ENCODE measurements at places on chromosomes 1 and 21.

- no peak for DNase-seq
Measured at GRCh38 chr1:69898403-69898947, 306.9 kb downstream of the LRRC40 start.

GRCh38 chr21:40052276-40052675 is 185.0 kb downstream of the PCP4 start:
- no peak for DNase-seq

DNA sequence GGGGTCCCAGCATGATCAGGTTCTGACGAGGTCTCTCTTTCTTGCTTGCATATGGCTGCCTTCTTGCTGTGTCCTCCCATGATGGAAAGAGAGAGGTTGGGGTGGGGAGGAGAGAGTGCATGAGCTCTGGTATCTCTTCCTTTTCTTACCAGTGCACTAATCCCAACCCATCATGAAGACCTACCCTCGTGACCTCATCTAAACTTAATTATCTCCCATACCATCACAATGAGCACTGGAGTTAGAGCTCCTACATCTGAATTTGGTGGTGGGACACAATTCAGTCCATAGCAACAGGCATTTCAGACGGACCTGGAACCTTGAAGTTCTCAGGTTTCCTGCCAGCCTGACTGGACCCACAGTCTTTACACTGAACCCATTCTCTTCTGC is 125.2 kb upstream of the ZNF648 start:
- no peak for DNase-seq

DNA sequence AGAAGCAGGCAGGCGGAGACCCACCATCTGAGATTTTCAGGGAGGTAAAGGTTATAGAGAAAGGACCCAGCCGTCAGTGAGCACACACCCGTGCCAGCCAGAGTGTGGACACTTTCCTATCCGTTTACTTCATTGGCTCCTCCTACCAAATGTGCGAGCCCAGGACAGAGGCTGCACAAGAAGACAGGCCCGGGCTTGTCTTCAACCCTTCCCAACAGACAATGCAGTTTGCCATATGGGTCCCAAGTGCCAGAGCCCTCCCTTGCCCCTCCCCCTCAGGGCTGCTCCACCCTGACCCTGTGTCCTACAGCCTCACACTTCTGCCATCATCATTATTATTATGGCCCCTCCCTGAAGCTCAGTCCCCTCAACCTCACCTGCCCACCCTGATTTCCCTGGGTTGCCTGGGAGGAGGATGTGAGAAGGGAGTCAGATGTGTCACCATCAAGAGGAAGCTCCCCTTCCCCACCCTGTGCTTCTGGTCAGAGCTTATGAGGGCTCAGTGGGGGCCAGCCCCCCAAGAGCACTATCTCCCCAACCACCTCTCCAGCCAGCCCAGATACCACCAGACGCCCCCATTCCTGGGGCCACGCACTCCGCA is 9.4 kb downstream of the LAPTM5 start:
- no peak for DNase-seq

DNA sequence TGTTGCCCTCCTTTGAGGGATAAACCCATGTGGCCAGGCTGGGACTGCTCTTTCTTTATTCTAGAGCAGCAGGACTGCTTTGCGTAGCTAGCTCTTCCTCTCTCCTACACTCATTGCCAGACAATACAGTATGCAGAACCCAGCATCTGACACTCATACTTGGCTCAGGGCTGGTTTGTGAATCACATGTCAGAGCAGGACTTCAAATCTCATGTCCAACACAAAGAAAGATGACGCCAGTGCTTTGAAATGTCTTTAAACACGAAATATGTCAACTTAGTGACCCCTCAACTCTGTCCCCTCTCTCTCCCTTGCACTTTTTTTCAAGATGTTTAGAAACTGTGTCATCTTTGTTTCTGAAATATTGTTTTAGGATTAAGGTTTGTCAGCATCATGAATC is 135.0 kb downstream of the TGFB2 start:
- no peak for DNase-seq

GRCh38 chr1:7322283-7322785 is 448.8 kb upstream of the VAMP3 start:
- no peak for DNase-seq

- no peak for DNase-seq
Measured at GRCh38 chr21:35208810-35209517, 159.9 kb upstream of the RUNX1 start.

GRCh38 chr1:91730801-91731732 is 154.9 kb downstream of the TGFBR3 start:
- DNase-seq, result no peak

- DNase-seq, result no peak
Measured at GRCh38 chr1:154141240-154141639, 13.6 kb downstream of the NUP210L start.

DNA sequence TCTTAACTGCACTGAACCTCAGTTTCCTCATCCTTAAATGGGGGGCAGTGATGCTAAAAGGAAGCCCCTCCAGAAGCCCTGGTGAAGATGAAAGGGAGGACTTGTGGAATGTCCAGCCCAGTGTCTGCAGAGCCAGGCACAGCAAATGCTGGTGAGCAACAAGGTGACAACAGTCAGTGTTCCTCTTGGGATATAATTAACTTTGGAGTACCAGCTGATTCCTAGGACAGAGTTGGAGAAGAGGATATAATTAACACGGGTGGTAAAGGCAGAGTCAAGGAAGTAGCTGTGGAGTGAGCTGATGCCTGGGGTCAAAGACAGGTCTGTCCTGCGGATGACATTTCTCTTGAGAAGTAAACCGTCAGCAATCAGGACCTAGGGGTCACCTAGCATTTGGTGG is 60.7 kb upstream of the MRPS6 start:
- DNase-seq, result no peak

DNA sequence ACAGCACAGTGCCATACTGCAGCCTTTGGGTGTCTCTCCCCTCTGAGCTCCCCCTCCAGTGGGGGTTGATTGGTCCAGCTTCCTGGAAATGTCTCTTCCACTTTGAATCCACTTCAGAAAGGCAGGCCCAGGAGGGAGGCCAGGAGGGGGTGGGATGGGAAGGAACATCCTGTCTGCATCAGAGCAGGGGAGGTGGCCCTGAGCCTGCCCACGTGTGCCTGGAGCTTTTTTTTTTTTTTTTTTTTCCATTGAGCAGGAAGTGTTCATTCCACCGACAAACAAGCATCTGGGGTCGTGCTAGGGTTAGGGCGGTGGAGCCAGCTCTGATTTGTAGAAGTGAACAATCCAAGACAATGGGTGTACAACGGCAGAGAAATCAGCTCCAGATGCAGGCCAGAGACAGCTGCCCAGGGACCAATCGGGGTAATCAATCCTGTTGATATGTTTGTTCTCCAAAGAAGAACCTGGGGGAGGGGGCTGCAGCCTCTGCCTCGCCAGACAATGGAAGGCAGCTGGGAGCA is 93.3 kb downstream of the SSBP3 start:
- DNase-seq, result no peak

- DNase-seq, result peak; percentile 34
Measured at GRCh38 chr1:85297855-85298629, 21.6 kb upstream of the BCL10 start.

- no peak for DNase-seq
Measured at GRCh38 chr1:963301-963651, 2.9 kb downstream of the KLHL17 start.

DNA sequence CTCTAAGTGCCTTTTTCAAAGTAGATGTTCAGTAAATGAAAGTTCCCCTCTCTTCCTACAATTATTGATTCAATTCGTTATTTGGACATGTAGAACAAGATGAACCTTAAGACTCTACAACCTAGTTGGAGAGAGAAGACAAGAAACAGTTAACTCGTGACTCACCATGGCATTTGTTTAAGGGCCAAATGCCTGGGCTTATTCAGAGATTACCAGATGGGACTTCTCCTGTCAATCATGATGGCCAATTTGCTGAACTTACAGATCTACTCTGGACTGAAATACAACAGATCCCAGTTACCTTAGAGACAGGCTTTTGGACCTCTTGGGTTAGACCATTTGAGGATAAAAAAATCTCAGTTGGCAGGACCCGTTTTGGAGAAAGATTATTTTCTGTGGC is 93.5 kb downstream of the C1orf94 start:
- no peak for DNase-seq

GRCh38 chr1:30446508-30446907 is 276.9 kb downstream of the MATN1 start:
- no peak for DNase-seq

- no peak for DNase-seq
Measured at GRCh38 chr1:84834419-84835064, 58.5 kb downstream of the LPAR3 start.

DNA sequence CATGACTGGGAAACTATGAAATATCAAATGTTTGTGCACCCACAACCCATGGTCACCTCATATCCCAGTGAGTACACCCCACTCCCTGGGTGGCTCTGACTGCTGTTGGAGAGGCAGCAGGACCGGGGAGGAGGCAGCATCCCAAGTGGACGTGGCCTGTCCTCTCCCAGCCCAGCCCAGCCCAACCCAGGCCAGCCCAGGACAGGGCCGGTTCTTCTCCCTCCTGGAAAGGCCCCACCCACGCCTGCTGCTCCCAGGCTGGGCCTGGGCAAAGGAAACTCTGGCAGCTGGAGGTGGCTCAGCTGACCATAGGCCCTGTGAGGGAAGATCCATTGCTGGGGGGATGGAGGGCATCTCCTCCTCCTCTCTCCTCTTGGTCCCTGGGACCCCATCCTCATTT is 19.1 kb downstream of the MATN1 start:
- DNase-seq, result no peak

DNA sequence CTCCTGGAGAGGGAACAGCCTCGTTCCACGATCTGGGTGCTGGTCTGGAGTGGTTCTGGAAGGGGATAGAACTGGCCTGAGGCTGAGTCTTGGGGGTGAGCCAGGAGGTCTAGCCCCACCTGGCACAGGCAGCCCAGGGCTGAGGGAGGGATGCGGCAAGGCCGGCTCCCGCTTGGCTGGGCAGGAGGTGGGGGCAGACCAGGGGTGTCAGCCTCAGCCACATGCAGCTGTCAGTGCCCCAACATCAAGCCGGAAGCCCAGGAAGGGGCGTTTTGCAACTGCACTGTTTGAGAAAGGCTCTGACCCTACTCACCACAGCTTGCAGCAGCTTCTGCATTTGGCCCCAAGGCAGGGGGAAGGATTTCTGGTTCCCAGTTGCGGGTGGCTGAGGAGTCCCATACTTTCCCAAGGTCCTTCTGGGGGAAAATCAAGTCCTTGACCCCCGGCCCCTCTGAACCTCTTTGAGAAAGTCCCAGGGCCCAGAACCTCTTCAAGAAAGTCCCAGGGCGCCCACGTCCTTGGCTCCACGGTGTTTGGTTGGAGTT is 2.0 kb downstream of the EFHD2 start:
- DNase-seq, result no peak

- DNase-seq, result no peak
Measured at GRCh38 chr1:28172713-28173150, 3.8 kb downstream of the PTAFR start.

GRCh38 chr1:200369706-200370105 is 40.1 kb downstream of the ZNF281 start:
- DNase-seq, result no peak

DNA sequence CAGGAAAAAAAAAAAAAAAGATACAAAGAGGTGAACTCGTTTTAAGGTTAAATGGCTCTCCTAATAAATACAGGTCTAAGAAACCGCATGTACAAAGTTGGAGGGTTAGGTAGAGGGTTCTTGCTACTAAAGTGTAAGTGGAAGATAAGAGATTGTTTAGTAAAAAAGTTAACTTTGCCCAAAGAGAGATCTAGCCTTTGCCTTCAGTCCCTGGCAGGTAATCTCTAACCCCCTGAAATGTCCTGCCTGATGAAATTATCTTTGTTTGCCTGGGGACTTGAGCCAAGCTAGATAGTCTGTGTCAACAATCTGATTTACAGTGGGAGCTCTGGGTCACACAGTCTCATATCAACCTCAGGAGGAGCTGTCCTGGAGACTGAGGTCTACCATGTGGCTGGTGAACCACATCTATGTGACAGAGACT is 57.6 kb downstream of the TRIM33 start:
- DNase-seq, result no peak

GRCh38 chr1:86018283-86018923 is 138.2 kb downstream of the COL24A1 start:
- no peak for DNase-seq

DNA sequence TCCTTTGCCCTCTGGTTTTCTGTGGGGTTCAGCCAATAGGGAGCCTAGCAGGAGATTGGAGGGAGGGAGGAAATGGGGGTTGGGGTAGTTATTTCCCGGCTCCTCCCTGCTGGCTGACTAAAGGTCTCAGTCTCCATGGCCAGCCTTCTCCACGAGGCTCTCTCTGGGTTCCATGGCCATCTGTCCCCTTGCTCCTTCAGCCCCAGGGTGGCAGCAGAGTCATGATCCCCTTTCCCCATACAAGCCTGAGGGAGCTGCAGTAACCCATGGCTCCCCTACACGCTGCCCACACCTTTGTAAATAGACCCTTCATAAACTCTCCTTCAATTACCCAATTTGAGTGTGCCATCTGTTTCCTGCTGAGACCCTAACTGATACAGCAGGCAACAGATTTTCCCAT is 176.1 kb upstream of the CSF3R start:
- no peak for DNase-seq

- DNase-seq, result no peak
Measured at GRCh38 chr1:206555473-206555935, 48.2 kb downstream of the RASSF5 start.

DNA sequence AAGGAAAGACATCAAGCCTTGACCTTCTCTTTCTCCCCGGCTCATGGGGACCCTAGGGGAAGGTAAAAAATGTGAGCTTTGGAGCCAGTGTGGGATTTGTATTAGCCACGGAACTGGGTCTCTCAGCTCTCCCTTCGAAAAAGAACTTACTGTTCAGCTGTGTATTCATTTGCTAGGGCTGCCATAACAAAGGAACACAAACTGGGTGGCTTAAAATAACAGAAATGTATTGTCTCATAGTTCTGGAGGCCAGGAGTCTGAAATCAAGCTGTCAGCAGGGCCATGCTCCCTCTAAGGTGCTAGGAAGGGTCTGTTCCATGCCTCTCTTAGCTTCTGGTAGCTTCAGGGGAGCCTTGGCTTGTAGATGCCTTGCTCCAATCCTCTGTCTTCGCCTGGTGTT is 83.5 kb upstream of the SLC2A1 start:
- no peak for DNase-seq

DNA sequence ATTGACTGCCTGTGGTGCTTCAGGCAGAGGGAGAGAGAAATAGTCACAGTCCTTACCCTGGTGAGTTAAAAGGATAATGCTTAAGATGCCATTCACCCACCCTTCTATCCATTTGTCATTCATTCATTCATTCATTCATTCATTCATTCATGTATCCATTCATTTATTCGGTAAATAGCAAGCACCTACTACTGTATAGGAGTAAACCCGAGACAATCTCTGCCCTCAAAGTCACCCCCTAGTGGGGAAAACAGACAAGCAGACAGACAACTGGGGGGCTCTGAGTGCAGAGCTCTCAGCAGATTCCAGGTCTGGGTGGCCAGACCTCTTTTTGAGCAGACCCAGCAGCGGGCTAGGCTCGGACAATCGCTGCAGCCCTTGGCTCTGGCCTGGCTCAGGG is 14.1 kb upstream of the ACTL8 start:
- DNase-seq, result no peak

All from stimulated activated CD8-positive, alpha-beta memory T cell treated with anti-CD3 and anti-CD28 coated beads, Interleukin-4, amount 100 ng/mL, for 1 hour (primary cell).